ENCODE measurements at places on chromosomes 16 and 17.

GRCh38 chr16:67443265-67443664 lies 12.3 kb downstream of the HSD11B2 start:
- DNase-seq, result no peak

DNA sequence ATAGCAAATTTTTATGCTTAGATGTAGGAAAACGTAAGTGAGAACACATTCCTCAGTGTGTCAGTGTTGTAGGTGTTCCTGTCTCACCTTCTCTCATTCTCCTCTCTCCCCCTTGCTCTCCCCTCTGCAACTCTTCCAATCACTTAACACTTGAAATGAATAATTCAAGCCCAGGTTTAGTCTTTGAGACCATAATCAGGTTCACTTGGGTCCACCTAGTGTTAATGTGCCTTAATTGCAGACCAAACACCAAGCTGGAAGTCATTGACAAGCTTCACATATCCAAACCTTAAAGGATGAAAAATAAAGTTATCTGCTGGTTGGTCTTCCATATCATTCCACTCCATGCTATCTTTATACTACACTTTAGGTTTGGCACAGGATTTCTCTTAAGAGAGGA lies 37.0 kb downstream of the STXBP4 start:
- no peak for DNase-seq

DNA sequence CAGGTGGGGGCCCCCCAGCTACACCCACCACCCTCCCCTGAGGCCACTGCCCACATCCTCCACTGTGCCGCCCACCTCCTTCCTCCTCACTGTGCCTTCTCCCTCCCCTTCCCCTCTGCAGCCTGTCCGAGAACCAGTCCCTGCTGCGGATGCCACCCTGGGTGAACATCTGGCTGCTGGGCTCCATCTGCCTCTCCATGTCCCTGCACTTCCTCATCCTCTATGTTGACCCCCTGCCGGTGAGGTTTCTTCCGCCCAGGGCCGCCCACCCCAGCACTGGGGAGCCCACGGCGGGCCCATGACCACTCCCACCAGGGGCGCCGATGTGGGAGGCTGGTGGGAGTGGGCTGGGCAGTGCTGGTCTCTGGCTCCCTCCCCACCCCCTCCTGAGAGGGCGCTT lies 22.1 kb downstream of the RABEP2 start:
- no peak for DNase-seq

DNA sequence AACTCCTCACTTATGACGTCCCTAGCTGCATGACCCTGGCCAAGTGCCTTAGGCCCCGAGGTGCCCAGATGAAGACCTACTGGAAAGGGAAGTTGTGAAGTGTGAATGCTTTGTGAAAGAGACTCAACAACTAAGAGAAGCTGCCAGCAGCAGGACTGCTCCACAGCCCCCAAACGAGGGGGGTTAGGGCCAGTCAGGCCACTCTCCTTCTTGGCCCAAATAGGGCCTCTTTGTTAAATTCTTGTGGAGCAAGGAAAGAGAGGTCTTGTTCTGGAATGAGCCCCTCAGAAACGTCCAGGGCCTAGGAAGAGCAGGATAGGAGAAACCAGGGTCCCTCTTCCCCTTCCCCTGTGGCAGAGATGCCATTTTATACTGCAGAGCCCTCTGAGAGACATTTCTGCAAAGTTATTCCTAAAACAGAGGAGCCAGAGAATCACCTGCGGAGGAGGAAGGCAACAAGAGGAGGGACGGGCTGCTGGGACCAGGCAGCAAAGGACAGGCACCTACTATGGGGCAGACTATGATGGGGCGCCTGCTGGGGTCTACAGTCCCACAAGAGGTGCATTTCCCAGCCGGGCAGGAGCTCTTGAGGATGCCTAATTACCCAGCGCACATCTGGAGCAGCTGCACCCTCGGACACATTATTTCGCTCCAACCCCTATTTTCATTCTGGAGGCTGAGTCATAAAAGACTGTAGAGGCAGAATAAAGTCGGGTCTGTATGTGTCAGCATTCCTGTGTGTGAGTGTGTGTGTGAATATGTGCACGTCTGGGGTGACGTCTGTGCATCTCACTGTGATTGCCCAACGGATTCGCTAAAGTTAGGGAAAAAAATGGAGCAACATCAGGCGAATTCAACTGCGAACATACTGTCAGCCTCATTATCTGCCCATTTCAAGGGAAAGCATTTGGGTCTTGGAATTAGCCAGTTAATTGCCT lies 11.4 kb upstream of the HOXB9 start:
- no peak for DNase-seq

GRCh38 chr16:81823111-81823510 lies 44.0 kb downstream of the PLCG2 start:
- no peak for DNase-seq

DNA sequence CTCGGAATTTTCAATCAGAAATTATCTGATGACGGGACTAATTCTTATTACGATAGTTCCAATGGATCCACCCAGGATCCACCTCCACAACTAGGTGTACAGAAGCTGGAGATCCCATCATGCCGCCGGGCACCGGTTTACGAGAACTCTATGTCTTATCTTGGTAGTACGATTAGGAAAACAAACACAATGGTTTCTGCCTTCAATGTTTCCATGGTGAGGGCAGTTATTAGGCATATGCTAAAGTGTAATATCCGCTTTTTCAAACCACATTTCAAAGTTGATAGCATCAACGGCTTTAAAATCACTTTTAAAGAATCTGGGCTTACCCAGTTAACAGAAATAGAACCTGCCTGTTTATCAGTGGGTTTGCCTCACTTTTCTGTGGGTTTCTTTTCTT lies 705.7 kb downstream of the MAF start:
- DNase-seq, result no peak

GRCh38 chr16:52580488-52580887 lies 33.5 kb upstream of the TOX3 start:
- DNase-seq, result no peak

DNA sequence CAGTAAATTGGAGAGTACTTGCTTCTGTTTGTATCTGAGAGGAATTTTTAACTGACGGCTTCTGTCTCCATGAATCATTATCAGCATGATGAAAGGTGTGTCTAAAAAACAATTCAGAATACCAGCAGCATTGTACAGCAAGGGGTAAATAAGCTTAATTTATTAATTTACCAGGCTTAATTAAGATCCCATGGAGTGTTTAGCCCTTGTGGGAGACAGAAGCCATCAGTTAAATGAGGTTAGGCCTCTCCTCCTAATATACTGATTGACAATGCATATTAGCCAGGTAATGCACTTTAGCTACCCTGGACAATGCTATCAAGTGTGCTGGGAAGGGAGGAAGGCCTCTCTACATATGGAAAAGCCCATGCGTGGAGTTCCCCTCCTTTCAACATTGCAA lies 53.4 kb downstream of the IGF2BP1 start:
- DNase-seq, result no peak

DNA sequence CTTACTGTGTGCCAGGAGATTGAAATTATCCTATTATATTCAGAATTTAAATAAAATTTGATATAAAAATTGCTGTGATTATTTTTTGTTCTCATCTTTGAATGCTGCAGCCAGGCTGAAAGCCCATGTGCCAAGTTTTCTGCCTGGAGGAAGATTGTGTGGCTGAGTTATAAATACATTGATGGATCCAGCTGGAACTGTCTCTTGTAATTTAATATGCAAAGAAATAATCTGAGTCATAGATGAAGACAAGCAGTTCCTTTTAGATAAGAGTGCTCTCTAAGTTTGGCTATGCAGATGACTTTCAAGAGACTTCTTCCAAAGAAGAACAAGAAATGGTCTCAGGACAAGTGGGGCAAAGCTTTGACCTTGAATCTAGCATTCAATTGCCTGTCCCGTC lies 871.0 kb downstream of the CDH11 start:
- DNase-seq, result no peak

- no peak for DNase-seq
These were observed 23.7 kb downstream of the HELZ start for GRCh38 chr17:67221062-67221998.

DNA sequence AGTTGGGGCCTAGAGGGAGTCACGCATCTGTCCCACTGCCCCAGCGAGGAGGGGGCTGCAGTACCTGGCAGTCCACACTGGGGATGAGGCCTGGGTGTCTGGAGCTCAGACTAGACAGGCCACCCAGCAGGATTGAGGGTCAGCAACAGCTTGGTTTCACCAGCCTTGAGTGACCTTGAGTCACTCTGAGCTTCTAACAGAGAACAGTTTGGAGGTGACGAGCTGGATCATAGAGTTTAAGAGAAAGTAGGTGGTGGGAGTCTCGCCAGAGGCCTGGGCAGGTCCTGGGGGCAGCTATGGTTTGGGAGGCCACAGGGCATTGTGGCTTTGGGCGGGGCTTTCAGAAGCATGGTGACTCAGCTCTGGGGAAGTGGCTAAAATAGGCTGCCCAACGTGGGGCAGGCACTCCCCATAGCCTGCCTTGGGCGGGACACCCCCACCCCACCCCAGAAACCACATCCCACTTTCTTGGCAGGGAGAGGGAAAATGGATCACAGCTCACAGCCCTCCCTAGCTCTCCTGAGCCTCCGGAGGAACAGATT lies 20.5 kb downstream of the CDC42EP4 start:
- no peak for DNase-seq

DNA sequence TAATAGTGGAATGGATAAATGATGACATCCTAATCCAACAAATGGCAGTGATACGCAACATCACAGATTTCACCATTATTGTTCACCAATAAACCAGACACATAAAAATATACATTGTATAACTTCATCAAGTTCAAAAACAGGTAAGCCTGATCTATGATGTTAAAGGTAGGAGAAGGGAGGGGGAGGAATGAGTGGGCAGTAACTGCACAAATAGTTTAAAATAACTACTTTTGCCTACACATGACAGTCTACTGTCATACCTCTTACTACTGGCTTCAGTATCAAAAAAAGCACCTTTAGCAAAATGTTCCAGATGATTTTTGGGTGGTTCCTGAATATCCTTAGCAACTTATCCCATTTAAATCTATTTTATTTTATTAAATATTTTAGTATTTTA lies 28.8 kb downstream of the CHCT1 start:
- DNase-seq, result no peak

GRCh38 chr16:2480948-2481347 lies 6.0 kb downstream of the TBC1D24 start:
- DNase-seq, result no peak

DNA sequence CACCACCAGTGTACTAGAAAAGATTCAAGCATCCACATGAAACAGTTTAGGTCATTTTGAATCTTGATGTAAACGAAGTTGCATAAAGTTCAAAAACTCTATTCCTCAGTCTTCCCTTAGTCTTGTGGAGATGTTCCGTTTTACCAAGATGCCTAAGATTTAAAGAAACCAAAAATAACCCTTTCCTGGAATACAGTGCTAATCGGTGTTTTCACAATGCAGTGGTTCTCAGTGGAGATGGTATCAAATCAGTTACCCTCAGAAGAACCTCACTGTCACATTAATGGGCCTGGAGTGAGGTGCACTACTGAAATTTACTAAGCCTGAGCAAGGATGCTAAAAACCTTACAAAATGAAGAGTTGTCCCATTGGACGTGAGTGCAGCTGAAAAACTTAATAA lies 9.1 kb downstream of the PTRH2 start:
- no peak for DNase-seq

GRCh38 chr17:59753522-59754467 lies 46.3 kb downstream of the VMP1 start:
- peak; percentile 81 for DNase-seq

DNA sequence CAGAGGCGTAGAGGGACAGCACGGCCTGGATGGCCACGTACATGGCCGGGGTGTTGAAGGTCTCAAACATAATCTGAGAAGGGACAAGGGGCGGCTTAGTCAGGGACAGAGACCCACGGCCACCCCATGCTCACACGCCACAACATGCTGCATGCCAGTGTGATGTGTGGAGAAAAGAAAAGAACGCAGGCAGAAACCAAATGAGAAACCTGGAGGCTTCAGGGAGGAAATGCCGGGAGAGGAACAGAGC lies 1.1 kb downstream of the ACTG1 start:
- no peak for DNase-seq

DNA sequence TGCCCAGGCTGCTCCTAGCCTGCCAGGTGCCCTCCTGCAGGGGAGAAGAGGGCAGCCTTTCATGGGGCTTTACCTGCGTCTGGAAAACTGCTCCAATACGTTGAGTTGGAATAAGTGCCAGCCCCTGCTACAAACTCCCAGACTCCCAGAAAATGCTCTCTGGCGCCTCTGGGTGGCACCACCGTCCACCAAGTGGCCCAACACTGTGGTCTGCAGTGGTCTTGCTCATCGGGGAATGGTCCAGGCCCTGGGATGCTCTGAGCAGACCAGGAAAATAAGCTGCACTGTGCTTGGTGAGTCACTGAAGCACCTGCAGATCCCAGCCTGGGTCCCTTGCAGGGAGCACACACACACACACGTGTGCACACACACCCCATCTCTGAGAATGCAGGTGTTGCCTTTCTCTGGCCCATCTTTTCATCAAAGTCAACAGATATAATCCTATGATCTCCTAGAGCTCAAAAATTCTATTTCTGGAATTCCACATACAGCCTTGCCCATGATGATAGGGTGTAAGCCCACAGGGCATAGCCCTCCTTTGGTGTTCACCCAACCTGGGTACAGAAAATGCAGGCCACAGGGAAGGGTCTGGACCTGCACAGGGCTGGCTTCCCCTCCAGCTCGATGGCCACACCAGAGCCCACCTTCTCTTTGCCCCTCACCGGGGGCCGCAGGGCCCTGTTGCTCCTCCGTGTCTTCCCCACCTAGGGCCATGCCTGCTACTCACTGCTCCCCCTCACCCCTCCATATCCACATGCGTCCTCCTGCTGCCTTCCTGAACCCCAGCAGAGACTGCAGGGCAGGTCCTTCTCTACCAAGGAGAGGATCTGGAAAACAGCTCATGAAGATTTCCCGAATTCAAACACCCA lies 20.5 kb downstream of the CDIP1 start:
- DNase-seq, result no peak

DNA sequence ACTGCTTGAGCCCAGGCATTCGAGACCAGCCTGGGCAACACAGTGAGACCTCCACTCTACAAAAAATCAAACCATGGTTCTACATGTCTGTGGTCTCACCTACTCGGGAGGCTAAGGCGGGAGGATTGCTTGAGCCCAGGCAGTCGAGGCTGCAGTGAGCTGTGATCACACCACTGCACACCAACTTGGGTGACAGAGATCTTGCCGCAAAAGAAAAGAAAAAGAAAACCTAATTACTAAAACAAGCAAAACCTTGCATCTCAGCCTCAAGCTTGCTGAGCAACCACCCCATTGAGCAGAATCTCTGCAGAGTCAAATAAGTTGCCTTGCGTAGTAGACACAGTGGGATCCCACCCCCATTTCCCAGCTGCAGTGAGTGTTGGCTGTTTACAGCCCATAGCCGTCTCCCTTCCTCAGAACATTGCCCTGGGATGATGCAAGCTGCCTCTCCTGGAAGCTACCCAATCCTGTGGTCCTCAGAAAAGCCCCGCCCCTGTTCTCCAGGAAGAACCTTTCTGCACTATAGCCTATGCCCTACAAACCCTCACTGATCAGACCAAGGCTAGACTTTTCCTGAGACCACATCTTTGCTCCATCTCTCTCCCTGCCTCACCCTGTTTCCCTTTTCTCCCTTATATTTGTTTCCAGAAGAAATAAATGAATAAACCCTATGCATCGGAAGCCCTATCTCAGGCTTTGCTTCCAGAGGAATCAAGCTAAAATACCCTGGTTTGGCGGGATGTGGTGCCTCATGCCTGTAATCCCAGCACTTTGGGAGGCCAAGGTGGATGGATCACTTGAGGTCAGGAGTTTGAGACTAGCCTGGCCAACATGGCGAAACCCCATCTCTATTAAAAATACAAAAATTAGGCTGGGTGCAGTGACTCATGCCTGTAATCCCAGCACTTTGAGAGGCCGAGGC lies 16.7 kb upstream of the ERN2 start:
- no peak for DNase-seq

GRCh38 chr16:56201030-56201429 lies 9.7 kb downstream of the GNAO1 start:
- no peak for DNase-seq

Measured in NCI-H774 (cell line).